PC-9 (cell line): ENCODE measurements at places on chromosomes 3 and 15. TPM values are rescaled to one million over a fixed set of nuclear protein-coding genes. Genes with fewer than 3 reads are reported as not detected.

Gene TRH
- not detected in 2 replicates for total RNA-seq

Gene HTR3E
- total RNA-seq: not detected in 2 replicates

Gene SCG5
- total RNA-seq: 0.39 TPM in 1 of 2 replicates, not detected in the other

DNA sequence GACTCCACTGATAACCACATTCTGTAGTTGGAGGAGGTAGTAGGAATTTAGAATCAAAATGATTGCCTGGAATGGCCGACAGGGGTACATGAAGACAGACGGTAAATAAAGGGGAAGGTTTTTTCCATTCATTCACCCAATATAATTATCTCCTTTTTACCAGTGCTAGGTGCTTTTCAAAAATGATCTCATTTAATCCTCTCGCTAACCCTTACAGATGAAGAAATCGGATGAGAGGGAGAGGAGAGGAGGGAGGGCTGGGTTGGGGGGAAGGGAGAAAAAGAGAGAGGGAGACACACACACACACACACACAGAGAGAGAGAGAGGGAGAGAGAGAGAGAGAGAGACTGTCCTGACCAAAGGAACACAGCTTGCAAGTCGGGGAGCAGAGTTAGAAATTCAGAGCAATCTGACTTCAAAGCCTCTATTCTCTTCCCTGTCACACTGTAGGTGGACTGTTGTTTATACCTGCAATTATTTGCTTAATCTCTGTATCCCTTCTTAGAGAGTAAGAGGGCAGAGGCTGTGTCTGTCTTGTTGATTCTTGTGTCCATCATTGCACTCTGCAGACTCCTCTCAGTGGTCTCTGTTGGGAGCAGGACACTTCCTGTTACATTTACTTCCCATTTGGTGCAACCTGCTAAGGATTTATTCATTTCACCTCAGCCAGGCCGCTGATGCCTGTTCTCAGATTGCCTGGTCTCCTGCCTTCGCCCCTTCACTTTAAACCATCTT is 18.7 kb upstream of the PAQR9 start:
- no peak for DNase-seq
